ENCODE measurements at places on chromosomes 12 and 14.

DNA sequence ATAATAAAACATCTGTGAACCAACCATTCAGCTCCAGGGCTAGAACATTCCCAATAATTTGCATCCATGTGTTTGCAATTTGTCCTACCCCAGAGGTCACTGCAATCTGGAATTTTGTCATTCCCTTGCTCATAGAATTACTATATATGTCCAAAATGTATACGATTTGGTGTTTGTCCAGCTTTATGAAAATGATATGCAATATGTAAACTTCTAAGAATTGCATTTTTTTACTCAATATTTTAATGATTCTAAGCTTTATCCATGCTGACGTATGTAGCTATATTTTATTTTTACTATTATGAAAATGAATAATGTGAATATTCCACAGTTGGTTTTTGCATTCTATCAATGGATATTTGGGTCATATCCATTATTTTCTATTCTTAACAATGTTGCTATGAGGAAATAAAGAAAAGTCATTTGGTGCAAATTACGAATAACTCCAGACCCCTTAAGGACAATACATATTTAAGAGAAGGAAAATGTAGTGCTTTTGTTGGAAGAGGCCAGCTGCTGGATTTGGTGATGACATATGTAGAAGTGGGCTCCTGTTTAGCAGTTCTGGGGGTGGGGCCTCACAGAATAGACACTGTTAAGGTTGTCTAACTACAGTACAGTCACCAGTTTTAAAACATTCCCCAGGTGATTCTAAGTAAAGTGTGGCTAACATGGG, 139.4 kb downstream of the SLC38A4 start:
- DNase-seq = no peak

GRCh38 chr12:9797722-9798619, 29.3 kb upstream of the KLRF1 start:
- DNase-seq = peak; percentile 86

DNA sequence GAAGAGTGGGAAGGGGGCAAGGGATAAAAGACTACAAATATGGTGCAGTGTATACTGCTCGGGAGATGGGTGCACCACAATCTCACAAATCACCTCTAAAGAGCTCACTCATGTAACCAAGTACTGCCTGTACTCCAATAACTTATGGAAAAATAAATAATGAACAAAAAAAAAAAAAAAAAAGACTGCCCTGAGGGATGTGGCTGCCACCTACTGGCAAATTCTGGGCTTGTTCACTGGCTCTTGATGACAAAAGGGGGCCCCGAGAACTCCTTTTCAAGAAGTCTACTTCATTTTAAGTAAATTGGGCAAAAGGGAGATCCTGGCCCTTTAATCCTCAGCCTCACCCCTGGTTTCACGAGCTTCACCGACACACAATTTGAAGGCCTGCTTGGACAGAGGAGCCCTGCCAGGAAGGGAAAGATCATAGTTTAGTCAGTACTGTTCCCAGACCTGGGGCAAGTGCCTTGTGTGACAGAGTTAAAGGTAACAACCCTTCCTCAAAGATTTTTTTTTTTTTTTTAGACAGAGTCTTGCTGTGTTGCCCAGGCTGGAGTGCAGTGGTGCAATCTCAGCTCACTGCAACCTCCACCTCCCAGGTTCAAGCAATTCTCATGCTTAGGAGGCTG, 26.1 kb upstream of the STAC3 start:
- peak; percentile 24 for DNase-seq

DNA sequence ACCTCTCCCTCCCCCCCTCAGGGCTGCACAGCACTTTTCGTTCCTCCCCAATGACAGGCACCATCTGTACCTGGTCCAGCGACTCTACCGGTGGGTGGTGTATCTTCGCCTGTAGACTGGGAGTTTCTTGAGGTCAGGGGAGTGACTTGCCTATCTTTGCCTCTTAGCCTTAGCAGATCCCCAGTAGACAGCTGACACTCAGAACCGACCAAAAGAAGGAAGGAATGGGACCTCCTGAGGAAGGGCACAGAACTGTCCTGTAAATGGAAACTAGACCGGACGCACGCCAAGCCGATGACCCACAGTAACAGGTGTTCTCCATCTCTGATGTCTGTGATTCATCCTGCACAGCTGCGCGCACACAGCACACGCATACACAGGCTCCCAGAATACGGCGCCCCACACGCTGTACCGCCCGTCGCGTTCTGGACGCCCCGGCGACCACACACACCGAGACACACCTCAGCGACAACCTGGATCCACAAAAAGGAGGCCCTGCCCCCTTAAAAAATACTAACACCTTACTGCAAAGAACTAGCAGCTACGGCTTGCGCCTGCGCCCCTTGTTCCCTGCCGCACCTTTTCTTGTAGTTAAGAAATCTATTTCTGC, 673 bp upstream of the TTC9 start:
- DNase-seq = no peak

GRCh38 chr12:215116-215515, 1.2 kb upstream of the SLC6A12 start:
- no peak for DNase-seq

DNA sequence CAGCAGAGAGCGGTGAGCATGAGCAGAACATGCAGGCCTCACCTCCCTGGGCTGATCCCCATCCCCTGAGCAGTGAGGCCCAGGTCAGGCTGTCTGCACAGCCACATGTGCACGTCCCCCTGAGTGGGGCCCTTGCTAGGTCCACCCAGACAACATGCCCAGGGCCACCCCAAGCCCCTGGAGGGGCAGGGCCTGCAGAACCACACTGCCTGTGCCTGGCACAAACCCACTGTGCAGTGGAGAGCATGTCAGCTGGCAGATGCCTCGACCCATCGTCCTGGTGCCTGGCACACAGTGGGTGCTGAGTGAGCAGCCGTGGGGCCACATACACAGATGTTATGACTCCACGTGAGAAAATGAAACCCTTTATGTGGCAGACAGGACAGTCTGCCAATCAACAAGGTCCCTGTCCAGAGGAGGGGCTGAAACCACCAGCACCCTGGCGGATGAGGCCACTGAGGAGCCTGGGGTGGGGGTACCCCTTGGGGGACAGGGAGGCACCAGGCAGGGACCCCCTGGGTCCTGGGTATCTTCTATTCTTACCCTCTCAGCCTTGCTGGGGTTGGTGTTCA, 8.3 kb downstream of the ANHX start:
- DNase-seq = no peak

DNA sequence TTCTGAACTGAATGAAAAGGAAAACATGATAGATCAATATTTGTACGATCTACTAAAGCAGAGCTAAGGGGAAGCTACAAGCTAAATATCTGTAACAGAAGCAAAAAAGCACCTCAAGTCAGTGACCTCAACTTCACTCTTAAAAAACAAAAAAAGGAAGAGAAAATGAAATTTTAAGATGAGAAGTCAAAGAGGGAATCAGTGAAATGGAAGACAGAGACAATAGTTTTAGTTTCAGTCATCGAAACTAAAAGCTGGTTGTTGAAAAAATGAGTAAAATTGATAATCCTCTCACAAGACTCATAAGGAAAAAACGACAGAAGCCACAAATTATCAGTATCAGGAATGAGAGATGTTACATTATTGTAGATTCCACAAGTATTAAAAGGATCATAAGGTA, 11.9 kb upstream of the SLC2A13 start:
- no peak for DNase-seq

DNA sequence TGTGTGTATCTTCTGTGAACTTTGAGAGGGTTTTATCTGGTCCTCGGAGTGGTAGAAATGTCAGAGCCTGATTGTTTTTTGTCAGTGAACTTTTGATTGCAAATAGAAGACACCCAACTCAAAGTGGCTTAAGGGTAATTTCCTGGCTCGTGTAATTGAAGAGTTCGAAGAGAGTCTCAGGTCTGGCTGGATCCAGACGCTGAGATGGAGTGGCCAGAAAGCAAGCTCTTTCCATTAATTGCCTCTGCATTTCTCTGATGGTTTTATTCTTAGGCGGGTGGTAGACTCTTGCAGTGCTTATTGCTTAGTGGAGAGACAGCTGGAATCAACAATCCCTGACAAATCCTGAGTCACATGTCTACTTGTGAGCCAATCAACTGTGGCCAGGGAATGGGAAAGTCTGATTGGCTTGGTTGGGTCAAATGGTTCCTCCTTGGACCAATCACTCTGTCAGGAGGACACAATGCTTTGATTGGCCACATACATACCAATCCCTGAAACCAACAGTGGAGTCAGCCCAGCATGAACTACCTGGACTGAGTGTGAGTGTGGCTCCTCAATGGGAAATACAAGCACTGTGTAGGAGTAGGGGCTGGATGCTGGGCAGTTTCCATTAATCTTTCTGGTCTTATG, 330.5 kb downstream of the AACS start:
- no peak for DNase-seq

DNA sequence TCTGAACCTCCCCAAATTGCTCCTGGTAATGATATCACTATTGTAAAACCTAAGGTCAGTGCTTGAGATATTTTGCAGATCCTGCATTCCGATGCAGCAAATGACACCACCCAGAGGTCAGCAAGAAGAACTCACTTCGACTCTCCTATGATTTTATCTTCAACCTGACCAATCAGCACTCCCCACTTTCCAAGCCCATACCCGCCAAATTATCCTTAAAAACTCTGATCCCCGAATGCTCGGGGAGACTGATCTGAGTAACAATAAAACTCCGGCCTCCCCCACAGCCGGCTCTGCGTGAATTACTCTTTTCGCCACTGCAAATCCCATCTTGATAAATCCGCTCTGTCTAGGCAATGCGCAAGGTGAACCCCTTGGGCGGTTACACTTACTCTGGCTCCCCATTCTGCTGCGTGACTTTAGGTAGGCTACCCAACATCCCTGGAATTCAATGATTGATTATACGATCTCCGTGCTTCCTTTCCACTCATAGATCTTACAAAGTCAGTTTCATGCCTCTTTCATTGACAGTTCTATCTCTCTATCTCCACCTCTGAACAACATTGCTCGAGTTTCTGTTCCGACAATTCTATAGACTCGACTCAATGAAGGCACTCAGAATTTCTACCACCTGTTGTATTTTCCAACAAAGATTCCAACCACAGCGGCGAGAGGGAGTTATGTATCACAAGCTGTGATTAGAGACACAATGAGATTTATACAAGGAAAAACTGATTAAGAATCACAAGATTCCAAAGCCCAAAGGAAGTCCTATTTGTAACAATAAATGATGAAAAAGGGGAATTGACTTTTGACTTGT, 939 bp downstream of the NPC2 start:
- peak; percentile 44 for DNase-seq

Measured in amniotic epithelial cell (primary cell).